Glutamatergic neuron (in vitro differentiated cells): ENCODE measurements at places on chromosomes 2 and 18.

DNA sequence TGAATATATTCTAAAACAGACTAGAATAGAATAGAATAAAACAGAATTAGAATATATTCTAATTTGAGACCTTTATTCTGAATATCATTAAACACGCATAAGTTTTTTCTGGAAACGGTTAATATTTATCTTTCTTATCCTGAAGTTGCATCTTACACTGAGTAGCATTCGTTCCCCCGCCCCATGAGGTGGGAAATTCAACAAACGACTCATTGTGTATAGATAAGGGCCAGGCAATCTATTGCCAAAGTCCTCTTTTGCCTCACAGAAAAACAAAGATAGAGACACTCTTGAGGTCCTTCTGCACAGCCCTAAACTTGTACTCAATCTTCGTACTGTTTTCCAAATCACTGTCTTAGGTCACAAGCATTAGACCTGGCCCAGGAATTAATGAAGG, 98.1 kb downstream of the COL6A3 start:
- DNase-seq: no peak

- DNase-seq: peak; percentile 51
Measured at GRCh38 chr2:98835831-98836385, 100.1 kb downstream of the CRACDL start.

GRCh38 chr2:226758921-226759640, 40.5 kb downstream of the IRS1 start:
- DNase-seq: no peak

- DNase-seq: no peak
Measured at GRCh38 chr2:119482481-119483394, 41.5 kb downstream of the SCTR start.

DNA sequence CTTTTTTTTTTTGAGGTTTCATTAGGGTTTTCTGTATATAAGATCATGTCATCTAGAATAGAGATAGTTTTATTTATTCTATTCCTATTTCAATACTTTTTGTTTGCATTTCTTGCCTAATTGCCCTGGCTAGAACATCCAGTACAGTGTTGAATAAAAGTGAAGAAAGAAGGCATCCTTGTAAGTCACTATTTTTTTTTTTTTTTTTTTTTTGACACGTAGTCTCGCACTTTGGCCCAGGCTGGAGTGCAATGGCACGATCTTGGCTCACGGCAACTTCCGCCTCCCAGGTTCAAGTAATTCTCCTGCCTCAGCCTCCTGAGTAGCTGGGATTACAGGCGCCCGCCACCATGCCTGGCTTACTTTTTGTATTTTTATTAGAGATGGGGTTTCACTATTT, 27.8 kb upstream of the RANBP2 start:
- DNase-seq: no peak

DNA sequence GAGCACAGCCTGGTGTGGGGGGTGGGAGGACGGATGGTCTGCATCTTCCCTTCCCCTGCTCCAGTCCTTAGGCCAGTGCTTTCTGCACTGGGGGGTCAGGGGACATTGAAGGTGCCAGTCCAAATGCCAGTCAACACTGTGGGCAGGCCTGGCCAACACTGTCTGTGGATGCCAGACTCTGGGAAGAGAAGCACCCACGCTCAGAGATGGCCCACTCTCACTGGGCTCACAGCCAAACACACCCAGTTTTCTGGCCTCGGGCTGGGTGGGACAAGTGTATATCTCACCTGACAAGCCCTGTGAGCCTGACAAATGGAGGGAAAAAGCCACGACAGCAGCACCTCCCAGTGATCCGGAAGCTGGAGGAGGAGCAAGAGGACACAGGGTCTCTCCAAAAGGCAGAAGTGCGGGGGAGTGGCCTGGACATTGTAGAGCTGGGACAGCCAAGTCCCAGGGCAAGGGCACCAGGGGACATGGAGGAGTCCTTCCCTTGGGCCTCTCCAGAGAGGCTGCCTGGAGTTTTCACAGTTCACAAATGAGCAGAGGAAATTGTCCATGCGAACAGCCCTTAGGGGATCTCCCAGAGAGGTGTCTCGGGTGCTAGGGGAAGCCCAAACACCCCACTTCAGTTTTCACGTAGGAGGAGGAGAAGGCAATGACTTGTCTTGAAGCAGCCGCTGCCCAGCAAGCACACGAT, 79.3 kb downstream of the SDC1 start:
- no peak for DNase-seq

GRCh38 chr18:57881818-57882413, 78.8 kb upstream of the ATP8B1 start:
- peak; percentile 77 for DNase-seq

GRCh38 chr2:159185401-159186130, 100.9 kb downstream of the WDSUB1 start:
- no peak for DNase-seq

DNA sequence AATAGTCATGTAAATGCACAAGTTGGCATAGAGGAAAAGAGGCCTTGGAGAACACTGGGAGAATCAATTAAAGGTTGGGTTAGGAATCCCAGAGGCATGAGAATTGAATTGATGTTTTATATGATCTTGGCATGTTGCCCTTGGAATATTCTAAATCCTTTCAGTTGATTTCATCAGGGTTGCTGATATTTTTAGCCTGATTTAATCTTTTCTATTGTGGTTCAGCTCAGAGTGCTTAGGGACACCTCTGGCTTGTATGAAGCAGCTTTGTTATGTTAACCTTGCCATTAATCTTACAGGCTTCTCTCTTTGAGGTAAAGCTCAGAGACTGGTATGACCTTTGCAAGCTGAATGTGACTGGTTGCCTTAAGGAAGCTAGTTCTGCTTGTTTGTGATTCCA, 64.4 kb upstream of the LYPD6B start:
- no peak for DNase-seq

- no peak for DNase-seq
Measured at GRCh38 chr18:34933909-34934661, 107.1 kb upstream of the MAPRE2 start.

- no peak for DNase-seq
Measured at GRCh38 chr2:219204425-219205164, 2.0 kb upstream of the ZFAND2B start.

- no peak for DNase-seq
Measured at GRCh38 chr2:53424902-53425301, 342.7 kb upstream of the CHAC2 start.
